ENCODE measurements at places on chromosomes 16 and 17.

- DNase-seq, result peak; percentile 1
Observed at GRCh38 chr17:40909755-40910154, 24.7 kb upstream of the KRT20 start.

- DNase-seq, result no peak
Observed at GRCh38 chr17:51912939-51913338, 245.6 kb downstream of the CA10 start.

GRCh38 chr17:70060415-70060814 lies 14.6 kb upstream of the KCNJ16 start:
- DNase-seq, result no peak

- DNase-seq, result no peak
Observed at GRCh38 chr17:27958708-27959381, 65.7 kb upstream of the LYRM9 start.

DNA sequence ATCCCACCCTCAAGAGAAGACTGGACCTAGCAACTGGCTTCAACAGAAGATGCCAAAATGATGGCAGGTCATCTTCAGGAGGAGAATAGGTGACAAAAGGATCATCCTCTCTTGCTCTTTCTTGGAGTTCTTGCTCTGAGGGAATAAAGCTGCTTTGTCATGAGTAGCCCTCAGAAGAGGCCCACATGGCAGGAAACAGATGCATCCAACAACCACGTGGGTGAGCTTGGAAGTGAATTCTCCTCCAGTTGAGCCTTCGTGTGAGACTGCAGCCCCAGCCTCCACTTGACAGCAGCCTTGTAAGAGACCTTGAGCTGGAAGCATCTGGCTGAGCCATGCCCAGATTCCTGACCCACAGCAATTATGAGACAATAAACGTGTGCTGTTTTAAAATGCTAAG lies 87.5 kb downstream of the DYNLRB2 start:
- DNase-seq, result no peak

- no peak for DNase-seq
Observed at GRCh38 chr17:51029568-51030463, 90.9 kb downstream of the SPAG9 start.

DNA sequence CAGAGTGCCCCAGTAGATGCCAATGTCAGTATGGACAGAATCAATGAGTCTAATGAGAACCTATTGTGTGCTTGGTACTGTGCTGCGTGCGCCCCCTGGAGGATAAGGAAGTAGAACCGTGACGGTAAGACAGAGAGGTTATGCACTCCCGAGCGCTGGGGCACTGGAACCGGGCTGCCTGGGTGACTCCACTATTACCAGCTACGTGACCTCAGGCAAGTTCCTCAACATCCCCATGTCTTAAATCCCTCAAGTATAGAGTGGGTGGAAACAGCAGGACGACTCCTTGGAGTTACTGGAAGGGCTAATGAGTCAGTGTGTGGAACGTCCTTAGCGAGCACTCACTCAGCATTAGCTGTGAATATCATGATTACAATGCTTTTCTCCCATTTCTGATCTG lies 16.2 kb downstream of the CHST4 start:
- DNase-seq, result peak; percentile 6

DNA sequence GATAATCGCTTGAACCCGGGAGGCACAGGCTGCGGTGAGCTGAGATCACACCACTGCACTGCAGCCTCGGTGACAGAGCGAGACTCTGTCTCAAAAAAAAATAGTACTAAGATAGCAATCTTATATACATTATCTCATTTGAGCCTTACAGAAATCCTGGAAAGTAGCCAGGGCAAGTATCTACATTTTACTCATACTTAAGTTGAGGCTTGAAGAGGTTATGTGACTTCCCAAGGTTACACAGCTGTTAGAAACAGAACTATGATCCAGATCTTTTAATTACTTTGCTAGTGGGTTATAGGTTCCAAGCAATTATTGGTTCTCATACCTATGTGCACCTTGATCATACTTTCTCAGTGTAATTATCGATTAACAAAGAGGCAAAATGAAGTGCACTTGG lies 15.4 kb downstream of the C17orf78 start:
- no peak for DNase-seq

GRCh38 chr17:74024871-74025531 lies 178.5 kb upstream of the RPL38 start:
- no peak for DNase-seq

DNA sequence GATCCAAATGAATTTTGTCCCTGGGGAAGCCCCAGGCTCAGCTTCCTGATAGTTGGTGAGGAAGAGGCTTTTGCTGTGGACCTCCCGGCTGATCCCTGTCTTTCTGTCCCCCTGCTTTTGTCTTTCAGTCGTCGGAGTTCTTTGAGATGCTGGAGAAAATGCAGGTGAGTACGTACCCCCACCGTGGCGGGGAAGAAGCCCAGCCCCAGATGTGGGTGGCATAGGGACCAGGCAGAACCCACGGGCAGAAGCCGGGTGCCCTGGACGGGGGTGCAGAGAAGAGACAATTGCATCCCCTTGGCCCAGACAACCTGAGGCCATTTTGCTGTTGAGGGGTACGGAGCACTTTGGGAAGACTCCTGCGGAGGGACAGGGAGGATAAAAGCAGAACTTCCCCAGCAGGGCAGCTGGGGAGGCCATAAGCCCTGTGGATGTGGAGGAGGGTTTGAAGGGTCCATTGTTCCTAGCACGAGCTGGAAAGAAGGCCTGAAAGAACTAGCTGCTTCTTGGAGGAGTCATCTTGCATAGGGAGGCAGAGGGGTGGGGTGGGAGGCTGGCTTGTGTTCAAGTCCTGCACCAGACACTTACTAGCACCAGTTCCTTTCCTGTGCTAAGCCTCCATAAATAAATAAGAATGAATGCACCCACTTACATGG lies 105.6 kb downstream of the OR1D5 start:
- no peak for DNase-seq

DNA sequence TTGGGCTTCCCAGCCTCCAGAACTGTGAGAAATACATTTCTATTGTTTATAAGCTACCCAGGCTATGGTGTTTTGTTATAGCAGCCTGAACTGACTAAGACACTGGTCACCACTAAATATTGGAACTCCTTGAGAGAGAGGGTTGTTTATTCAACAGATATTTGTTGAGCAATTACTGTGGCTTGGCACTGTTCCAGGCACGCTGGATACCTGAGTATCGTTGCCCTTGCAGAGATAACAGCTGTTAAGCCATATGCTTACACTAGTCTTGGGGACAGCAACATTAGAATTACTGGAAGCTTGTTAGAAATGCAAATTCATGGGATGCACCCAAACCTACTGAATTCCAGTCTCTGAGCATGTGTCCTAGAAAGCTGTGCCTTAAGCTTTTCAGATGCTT lies 230.7 kb downstream of the HS3ST4 start:
- no peak for DNase-seq

DNA sequence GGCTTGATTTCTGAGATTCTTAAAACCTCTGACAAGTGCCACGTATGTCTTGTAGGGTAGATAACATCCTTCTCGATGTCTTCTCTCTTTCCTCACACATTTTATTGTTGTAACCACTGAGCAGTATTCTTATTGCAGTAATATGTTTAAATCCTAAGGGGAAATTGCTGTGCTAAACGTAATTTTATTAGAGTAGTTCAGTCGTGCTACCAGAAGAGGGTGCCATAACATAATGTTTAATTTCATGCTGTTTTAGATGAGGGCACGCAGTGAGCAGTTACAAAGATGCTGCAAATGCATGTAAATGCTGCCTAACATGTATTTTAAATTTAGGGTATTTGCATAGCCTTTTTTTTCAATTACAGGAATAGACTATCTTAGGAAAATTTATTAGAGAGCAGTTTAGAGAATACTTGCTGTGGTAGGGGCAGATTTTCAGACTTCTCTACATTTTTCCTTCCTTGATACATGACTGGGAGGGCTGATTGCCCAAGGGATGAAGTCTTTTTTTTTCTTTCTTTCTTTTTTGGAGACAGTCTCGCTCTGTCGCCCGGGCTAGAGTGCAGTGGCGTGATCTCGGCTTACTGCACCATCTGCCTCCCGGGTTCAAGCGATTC lies 51.7 kb downstream of the GAN start:
- DNase-seq, result peak; percentile 66

GRCh38 chr17:40480501-40481003 lies 20.9 kb downstream of the TNS4 start:
- no peak for DNase-seq

DNA sequence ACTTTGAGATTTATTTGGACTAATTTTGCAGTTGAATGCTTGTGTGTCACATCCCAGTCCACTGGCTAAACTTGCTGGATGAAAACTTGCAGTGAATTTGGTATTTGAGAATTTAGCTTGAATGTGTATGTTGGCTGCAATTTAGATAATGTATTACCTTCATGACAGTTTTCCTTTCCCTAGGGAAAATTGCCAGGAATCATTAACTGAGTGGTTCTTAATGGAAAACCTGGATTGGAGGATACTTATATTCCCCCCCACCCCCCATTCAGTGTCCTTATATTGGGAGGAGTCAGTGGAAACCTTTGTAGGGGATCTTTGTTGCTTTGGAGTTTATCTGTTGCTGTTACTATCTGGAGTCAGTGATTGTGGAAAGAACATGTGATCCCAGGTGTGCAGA lies 67.6 kb downstream of the KPNA2 start:
- peak; percentile 16 for DNase-seq

GRCh38 chr17:77125432-77125901 lies 15.3 kb upstream of the SEC14L1 start:
- no peak for DNase-seq

DNA sequence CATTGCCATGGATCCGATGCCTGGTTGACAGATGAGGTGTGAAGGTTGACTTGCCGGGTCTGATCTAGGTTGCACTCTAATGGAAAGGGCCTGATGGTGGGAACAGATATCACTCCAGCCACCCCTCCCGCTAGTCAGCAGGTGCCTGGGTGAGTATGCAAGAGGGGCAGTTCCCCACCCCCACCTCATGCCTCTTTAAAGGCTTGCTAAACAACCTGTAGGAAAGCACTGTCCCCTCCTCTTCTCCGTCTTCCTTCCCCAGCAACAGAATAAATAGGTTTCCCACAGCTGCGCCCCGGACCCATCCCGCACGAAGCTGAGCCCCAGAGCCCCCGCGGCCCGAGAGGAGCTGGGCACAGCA lies 746 bp upstream of the TMEM132E start:
- peak; percentile 29 for DNase-seq

GRCh38 chr16:73043828-73044467 lies 4.0 kb downstream of the ZFHX3 start:
- no peak for DNase-seq

DNA sequence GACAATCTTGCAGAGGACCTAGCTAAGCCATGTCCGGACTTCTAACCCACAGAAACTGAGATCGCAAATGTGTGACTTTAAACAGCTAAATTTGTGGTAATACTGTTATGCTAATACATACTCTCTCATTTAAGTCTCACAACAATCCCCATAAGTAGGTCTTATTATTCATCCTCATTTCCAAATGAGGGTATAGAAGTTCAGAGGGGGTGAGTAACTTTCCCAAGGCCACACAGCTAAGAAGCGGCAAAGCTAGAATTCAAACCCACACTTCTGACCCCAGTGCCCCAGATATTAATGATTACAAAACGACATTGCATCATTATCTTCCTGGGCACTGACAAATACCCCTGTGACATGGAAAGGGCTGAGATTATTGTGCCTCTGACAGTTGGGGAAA lies 81.4 kb downstream of the CNGB1 start:
- no peak for DNase-seq

- no peak for DNase-seq
Observed at GRCh38 chr16:85570213-85570734, 42.8 kb upstream of the GSE1 start.

- no peak for DNase-seq
Observed at GRCh38 chr17:37031493-37032083, 82.8 kb downstream of the AATF start.

GRCh38 chr16:89122322-89122851 lies 28.7 kb downstream of the ACSF3 start:
- no peak for DNase-seq

GRCh38 chr16:3659251-3659650 lies 4.8 kb downstream of the DNASE1 start:
- no peak for DNase-seq

GRCh38 chr17:70896843-70897242 lies 727.5 kb downstream of the KCNJ2 start:
- DNase-seq, result no peak

- no peak for DNase-seq
Observed at GRCh38 chr16:70349783-70350182, 3.1 kb downstream of the DDX19A start.

GRCh38 chr16:57029161-57030160 lies 40.1 kb downstream of the NLRC5 start:
- no peak for DNase-seq

DNA sequence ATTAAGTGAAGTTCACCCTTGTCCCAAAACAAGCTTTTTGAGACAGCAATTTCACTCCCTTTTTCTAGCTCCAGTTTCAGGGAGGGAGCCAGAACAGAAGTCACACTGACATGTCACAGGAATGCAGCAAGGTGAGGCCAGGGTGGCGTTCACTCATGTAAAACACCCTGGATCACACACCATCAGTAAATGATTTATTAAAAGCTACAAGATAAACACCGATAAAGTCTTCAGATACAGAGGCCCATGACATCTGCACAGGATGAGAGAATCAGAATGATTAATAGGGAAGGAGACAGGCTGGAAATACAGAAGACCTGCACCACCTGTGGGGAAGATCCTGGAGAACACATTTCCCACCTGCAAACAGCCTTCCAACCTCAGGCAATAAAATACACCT lies 77.5 kb upstream of the DYNLRB2 start:
- no peak for DNase-seq

DNA sequence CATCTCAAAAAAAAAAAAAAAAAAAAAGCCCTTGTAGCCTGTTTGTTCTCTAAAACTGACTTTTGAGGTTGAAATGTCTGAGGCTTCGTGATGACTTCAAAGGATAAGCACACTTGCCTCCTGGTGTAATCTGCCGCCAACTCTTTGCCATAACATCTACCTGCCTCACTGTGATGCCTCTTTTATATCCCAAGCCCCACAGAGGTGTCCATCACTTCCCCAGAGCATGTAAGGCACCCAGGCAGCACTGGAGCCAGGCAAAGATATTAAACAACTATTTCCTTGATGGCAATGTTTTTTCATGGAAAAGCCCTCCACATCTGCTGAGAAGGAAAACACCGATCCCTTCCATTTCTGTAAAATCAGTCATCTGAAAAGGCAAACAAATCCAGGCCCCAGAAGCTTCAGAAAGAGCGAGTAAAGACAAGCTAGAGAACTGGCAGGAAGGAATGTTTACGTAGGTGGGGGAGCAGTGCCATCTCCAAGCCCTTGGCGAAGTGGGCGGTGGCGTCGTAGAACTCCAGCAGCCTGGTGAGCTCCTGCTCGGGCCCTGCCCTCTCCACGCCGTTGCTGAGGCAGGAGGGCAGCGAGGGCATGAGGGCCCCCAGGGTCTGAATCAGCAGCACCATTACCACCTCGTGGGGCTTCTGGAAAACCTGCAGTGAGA lies 28.6 kb downstream of the COG7 start:
- no peak for DNase-seq

All from G401 (cell line).